Activated T-helper 9 cell treated with anti-CD3 and anti-CD28 coated beads, Interleukin-2, amount 50 U/mL, for 16 hours (primary cell): ENCODE measurements at places on chromosomes 3 and 15.

GRCh38 chr3:83953417-83954089, 1005.2 kb upstream of the CADM2 start:
- DNase-seq, result no peak

GRCh38 chr3:174775603-174776002, 83.5 kb upstream of the NAALADL2 start:
- DNase-seq, result no peak

- no peak for DNase-seq
Observed at GRCh38 chr3:69739204-69740102, at the start of gene MITF. TSS of gene MITF (plus strand) at chr3:69739464. CDS start at chr3:69739598, 134 bp downstream.

DNA sequence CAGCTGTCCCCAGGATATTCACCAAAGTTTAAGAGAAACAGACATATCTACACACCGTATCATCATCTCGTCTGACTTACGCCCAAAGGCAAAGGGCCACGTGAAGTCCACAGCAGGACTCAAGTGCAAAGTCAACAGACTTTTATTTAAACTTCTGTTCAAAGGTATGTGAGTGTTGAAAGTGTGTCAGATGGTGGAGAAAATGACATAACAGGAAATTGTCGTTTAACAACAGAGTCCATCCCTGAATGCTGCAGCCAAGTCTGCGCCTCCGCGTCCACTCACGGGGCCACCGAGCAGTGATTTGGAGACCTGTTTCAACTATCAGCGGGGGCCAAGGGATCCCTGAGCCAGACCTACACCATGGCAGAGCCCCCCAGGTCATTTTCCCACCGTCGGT, 165.6 kb downstream of the XXYLT1 start:
- no peak for DNase-seq

DNA sequence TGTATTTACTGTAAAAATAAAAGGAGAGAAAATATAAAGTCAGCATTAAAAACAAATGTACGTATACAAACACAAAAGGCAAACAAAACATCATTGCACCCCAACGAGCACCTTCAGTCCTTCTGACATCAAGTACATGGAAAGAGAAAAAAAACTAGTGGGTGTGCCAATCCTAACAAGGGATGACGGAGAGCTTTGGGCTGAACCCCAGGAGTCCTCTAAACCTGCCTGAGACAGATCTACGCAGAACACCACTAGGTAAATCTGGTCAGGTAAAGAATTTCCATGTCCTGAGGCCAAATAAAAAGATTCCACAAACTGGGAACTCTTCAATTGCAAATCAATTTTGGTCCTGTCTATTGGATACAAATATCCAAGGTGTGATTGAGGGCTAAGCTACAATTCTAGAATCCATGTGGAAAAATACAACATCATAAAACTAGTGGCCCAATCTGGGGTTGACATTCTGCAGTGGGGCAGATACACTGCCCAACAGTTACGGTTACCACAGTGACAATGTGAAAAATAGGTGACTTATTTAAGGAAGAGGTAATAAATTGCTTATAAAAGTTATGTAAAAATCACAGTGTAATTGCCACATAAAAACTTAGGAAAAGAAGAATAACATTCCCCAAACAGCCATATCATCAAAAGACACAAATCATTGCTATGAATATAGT, 14.2 kb downstream of the IFT80 start:
- DNase-seq, result no peak

- no peak for DNase-seq
Observed at GRCh38 chr15:57635300-57635909, 43.7 kb downstream of the MYZAP start.

- no peak for DNase-seq
Observed at GRCh38 chr15:75360391-75360790, 8.0 kb downstream of the MAN2C1 start.

DNA sequence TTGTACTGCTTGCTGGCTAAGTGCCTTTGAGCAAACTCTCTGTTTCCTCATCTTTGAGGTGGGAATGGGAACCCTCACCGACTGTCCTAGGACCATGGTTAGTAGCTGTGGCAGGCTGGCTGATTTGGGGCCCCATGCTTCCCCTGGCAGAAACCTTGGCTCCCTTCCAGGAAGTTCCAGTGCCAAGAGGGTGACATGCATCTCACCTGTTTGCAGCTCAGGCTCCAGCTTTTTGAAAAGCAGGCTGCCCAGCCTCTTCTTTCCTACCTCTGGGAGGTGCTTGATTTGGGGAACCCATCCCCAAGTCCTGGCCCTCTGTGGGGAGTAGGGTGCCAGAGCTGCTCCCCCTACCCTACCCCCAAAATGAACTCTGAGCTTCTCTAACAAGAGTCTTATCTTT, 50.8 kb downstream of the RAB11A start:
- DNase-seq, result no peak

DNA sequence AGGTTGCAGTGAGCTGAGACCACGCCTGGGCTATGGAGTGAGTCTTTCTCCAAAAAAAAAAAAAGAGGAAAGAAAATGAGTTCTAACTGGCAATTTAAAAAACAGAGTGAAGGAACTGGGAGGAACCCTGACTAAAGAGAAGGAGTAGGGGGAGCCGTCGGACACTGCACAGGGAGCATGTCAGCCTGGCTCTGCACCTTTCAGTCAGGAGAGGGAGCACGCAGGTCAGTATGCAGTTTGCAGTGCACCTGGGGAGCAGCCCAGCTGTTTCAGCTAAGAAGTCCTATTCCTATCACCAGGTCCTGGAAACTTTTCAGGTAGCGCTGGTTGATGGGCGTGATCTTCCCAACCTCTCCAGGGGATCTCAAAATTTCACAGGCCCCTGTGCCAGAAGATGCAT, 14.9 kb upstream of the ZXDC start:
- DNase-seq, result no peak

GRCh38 chr3:55716611-55717225, 229.6 kb upstream of the WNT5A start:
- no peak for DNase-seq

DNA sequence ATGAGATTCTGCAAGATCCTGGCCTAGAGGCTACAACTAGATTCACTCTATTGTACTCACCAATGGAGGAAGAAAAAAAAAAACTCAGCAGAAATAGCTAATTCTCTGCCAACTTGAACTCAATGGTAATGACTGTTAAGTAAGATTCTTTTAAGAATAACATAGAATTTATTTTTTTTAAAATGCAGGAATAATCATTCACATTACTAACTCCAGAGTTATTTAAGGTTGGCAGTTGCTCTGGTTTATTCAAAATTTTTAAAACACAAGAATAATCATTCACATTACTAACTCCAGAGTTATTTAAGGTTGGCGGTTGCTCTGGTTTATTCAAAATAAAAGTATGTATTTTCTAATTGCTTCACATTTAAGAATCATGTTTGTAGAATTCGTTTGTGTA, 1071.9 kb downstream of the IGSF11 start:
- no peak for DNase-seq

DNA sequence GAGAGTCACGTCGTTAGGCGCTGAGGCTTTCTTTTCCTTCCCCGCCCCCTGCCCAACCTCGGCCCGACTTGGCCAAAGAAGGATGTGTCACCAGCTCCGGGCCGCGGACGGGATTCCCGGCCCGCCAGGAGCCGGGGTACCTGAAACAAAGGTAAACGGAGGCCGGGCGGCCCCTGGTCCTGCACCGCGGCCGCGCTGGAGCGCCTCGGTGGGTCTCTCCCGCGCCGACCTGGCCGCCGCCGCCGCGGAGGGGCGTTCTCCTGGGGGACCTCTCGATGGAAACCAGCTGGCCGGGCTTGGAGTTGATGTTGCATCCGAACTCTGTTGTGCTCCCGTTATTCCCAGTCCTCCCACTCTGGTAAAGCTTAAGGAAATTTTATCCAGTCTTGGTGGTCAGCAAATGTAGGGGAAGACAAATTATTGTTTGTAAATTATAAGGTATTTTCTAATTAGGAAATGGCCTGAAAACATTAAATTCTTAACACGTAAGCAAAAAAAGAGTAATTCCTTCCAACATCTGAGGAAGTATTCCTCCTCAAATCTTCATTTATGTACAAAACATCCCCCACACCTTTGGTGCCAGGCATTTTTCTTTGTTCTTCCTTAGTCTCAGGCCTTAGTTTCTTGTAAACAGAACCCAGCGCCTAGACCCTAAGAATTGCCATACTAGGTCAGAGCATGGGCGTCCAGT, 888 bp downstream of the PPP2R3A start:
- DNase-seq, result no peak

- DNase-seq, result no peak
Observed at GRCh38 chr15:29031502-29032228, 145.9 kb downstream of the APBA2 start.

GRCh38 chr3:54345847-54346375, 223.6 kb downstream of the CACNA2D3 start:
- no peak for DNase-seq

GRCh38 chr3:183015185-183015584, 34.8 kb upstream of the DCUN1D1 start:
- DNase-seq, result no peak

DNA sequence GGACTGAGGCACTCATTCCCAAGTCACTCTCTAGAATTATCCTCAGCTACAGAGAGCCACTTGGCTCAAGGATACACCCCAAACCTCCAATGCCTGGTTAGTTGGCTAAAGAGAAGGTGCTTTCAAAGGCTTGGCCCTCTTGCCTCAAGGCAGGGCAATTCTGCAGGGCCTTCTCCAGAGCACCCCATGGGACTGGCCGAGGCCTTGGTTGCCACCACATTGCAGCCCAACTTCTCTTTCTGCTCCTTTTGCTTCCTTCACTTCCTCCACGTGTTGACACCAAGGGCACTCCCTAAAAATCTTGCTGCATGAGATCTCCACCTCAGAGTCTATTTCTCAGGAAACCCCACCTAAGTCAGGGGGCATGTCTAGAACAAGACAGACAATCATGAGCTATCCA, 36.7 kb downstream of the MEGF11 start:
- no peak for DNase-seq

DNA sequence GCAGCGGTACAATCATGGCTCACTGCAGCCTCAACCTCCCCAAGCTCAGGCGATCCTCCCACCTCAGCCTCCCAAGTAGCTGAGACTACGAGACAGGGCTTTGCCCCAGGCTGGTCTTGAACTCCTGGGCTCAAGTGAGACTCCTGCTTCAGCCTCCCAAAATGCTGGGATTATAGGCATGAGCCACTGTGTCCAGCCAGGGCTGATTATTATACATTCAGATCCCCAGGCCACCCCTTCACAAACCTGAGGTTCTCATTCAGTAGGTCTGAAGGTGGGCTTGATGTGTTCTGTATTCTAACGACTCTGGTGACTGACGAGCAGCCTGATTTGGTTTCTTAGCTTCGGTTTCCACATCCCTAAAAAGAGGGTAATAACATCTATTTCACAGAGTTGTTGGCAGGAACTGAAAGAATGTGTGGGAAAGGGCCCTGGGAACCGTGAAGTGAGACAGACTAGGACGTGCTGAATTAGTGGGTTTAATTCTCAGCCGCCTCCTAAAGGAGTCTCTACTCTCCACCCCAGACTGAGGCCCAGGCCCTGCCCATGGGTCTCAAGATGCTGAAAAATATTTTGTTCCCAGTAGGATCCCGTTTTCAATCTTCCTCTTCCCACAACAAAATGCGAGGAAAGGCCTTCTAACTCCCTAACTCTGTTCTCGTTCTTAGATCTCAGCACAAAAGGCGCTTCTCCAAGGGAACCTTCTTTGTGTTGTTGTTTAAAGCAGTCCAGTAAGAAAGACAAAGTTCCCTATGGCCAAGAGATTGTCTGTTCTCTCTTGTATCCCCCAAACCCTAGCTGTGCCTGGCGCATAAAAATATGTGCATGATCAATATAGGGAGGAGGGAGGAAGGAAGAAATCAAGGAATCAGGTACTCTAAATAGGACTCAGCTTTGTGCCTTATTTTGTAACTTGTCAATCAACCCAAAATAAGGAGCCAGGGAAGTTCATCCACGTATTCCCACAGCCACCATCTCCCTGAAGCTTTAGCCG, 210.0 kb upstream of the TOPAZ1 start:
- no peak for DNase-seq

DNA sequence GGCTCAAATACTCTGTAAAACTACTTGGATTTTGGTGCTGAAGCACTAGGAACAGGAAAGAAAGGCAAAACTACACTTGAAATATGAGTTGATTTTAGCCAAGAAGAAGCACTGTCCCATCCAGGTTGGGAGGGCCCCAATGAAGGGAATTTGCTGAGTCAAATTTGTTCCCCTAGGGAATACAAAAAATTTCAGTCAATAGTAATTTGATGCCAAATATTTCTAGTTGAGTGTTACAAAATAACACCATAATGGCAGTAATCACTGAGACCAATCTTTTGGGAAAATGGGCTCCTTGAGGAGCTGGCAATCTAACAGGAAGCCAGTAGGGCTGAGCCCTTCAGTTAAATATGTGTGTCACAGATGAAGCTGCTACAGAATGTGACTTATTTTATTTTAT, 896.9 kb downstream of the DIPK2A start:
- DNase-seq, result no peak

GRCh38 chr3:32307591-32307990, 69.1 kb downstream of the CMTM8 start:
- no peak for DNase-seq

- DNase-seq, result no peak
Observed at GRCh38 chr15:91956026-91956723, 102.7 kb downstream of the SLCO3A1 start.

DNA sequence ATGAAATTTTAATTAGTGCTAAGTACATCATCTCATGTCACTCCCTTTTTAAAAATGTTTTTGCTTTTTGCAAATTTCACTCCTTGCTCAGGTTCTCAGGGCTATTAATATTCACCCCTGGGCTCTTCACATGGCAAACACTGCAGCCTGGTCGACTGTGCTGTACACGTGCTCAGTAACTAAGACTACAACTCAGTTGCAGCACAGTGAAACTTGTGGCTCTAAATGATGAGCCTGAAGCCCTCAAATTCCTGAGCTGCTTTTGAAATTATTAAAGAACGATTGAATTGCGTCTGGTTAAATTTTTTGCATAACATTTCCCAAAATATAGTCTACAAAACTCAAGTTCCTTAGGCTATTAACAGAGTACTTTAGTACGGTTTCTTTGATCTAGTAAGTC, 159.3 kb upstream of the C2CD4B start:
- DNase-seq, result no peak

- DNase-seq, result no peak
Observed at GRCh38 chr15:98217356-98217755, 256.9 kb downstream of the ARRDC4 start.

- no peak for DNase-seq
Observed at GRCh38 chr15:64311566-64311965, 44.4 kb downstream of the CSNK1G1 start.
